Suppressor macrophage treated with lipopolysaccharide for 1 hour (primary cell): ENCODE measurements at places on chromosomes 16 and 17.

GRCh38 chr17:27413315-27413714 is 42.9 kb upstream of the KSR1 start:
- peak; percentile 25 for DNase-seq

DNA sequence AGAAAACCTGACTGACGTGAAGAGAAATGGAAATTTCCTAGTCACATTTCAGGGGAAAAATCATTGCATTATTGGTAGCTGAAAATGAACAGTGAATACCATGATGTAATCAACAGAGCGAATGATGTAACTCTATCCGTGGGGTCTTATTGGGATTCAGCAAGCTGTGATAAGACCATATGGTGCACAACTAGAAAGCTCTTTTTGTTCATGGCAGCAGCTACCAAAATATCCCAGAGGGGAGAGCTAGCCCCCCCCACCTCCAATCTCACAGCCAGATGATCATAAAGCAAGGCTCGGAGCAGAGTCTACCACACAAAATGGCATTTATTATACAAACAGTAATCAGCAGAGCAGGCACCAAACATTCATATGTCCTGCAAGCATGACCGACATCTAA is 22.2 kb upstream of the DNAH17 start:
- DNase-seq, result peak; percentile 23

DNA sequence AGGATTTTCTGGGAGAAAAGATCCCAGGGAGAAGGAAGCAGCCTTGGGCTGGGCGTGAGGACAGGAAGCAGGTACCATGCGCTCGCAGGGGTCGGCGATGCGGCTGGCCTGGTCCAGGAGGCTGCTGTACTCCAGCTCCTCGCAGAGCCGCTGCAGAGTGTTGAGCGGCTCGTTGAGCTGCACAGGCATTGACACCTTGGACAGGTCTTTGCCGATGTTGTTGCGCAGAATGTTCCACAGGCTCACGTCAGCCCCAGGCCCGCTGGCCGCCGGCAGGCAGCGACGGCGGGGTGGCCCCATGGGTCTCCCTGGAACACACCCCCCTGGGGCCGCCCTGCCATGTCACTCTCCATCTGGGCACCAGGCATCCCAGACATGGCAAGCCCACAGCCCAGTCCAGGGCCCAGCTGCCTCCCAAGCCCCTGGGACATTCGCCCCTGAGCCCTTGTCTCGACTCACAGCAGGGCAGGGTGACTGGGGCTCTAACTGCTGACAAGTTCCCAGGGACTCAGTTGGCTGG is 8.0 kb downstream of the OSBPL7 start:
- no peak for DNase-seq

GRCh38 chr17:2780256-2780655 is 16.0 kb upstream of the RAP1GAP2 start:
- DNase-seq, result no peak

- DNase-seq, result no peak
These were observed 3.3 kb downstream of the MEAK7 start for GRCh38 chr16:84501077-84501735.

DNA sequence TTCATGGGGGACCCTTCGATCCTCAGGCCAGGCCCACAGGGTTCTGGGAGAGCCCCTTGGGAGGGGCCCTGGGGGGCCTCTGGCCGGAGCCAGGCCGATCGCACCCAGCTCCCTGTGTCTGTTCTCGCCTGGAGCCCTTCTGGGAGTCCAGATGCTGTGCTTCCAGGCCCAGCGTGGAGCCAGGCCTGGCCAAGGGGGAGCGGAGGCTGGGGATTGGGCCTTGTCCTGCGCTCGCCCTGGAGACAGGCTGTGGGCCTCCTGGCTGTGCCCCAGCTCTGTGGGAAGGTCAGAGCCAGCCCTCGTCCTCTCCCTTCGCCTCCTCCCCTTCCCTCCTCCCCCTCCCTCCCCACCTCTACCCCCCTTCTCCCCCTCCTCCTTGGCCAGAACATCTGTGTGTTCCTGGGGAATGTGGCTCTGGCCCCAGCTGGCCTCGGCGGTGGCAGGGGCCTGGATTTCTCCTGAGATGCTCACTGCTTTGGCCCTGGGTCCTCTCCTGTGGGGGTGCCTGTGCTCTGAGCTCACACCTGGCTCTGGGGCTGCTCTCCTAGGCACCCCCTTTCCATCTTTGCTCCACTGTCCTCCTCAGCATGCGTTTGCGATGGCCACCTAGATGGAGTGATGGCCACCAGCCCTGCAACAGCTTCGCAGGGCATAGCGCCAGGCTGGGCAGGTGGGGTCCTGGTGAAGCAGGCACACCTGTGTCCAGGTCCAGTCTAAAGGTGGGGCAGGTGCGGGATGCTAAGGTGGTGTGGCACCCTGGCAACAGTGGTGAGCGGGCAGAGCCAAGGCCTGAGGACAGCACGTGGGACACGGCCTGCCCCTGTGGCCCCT is 90.6 kb upstream of the CIBAR2 start:
- DNase-seq, result no peak

GRCh38 chr17:50206604-50207293 is 5.3 kb upstream of the COL1A1 start:
- no peak for DNase-seq

DNA sequence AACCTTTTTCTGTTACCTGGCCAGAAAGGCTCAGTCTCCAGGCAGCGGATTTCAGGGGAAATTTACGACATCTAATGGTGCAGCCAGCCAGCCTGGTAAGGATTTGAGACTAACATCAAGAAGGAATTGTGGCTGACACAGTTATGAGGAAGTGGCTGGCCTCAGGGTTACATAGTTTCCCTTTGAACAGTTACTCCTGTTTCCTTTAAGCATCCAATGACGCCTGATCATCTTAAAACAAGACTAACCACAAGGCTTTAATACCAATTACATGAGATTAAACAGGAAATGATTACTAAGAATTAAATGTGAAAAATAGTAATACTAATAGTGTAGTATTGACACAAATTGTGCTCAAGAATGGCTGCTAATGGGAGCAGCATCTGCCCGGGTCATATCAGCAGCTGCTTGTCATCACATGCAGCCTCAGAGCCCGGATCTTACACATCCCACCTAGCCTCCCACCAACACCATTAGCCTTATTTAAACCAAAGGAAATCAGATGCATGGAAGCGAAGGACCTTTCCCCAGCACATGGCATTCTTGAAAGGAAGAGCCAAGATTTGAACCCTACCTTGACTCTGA is 431.8 kb downstream of the PMP22 start:
- DNase-seq, result peak; percentile 21

GRCh38 chr16:65120831-65121721 is 787 bp downstream of the CDH11 start:
- no peak for DNase-seq

GRCh38 chr16:66578651-66579531 is at the start of gene CMTM2:
Gene CMTM2, plus strand, starts transcription at chr16:66579463. Its CDS starts 145 bp downstream, at chr16:66579608.
- no peak for DNase-seq

GRCh38 chr17:75610103-75610984 is 22.7 kb downstream of the MYO15B start:
- no peak for DNase-seq

DNA sequence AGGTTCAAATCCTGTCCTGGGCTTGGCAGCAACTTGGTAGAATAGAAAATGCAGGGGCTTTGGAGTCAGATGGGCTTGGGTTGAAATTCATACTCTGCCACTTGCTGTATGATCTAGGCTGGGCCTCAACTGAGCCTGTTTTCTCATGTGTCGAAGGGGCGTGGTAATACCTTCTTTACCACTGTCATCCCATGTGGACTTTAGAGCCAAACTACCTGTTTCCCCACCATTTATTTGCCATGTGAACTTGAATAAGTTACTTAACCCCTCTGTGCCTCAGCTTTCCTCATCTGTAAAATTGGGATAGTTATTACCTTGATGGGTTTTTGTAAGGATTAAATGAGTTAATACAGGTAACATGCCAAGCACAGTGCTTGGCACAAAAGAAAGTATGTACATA is 106.0 kb downstream of the COPRS start:
- DNase-seq, result no peak

GRCh38 chr17:8159032-8159400 is 3.7 kb downstream of the VAMP2 start:
- DNase-seq, result no peak

DNA sequence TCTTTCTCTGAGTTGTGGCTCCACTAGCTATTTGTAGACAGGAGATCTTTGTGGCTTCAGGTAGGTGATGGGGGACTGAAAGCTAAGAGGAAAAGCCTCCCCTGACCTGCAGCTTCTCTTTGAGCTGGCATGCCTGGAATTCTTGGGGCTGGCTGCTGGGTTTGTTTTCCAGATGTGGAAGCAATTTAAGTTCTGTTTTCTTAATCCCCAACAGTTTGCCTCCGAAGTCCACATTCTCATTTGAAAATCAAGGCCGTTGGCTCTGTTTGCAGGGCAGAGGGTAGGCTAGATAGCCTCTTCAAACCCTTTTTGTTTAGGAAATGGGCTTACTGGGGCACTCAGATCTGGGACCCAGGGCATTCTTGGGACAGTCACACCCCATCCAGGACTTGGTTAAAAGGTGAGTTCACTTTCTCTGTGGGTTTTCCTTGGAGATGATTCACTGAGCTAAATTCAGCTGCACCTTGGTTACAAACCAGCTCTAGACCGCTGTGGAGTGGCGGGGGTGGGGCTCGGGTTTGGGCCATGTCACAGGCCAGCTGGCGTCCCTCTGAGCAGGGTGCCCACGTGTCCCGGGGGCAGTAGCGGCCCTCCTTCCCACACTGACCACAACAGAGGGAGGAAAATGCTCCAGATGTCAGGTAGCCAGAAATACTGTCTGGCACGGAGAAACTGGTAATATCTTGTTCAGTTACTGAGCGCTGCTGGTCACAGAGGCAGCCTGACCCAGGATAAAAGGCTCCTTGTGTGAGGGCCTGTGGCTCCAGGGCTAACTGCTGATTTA is 108.5 kb downstream of the RAB11FIP4 start:
- no peak for DNase-seq

GRCh38 chr16:47705266-47705665 is 244.1 kb downstream of the PHKB start:
- DNase-seq, result no peak

GRCh38 chr17:32871746-32872145 is 5.2 kb downstream of the MYO1D start:
- DNase-seq, result peak; percentile 72

GRCh38 chr16:56950455-56950854 is 11.3 kb upstream of the CETP start:
- no peak for DNase-seq

- peak; percentile 49 for DNase-seq
These were observed 100.1 kb downstream of the RAB11FIP4 start for GRCh38 chr17:31491376-31492131.

GRCh38 chr17:50212121-50212843 is 10.9 kb upstream of the COL1A1 start:
- DNase-seq, result no peak

DNA sequence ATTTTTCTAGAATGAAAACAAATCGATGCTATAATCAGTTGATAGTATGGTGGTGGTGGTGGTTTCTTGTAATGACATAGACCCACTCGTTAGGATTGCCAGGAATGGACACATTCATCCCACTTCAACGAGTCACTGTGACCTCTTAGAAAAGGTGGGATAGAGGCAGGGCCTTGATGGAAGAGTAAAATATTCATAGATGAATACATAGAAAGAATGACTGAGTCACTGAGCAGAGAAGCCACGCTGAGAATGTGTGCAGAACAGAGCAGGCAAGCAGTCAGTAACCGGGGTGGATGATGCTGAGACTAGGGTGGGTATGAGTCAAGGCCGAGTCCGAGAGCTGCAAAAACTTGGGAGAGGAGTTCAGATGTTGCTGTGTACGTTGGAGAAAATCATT is 129.9 kb downstream of the PITPNC1 start:
- DNase-seq, result no peak

DNA sequence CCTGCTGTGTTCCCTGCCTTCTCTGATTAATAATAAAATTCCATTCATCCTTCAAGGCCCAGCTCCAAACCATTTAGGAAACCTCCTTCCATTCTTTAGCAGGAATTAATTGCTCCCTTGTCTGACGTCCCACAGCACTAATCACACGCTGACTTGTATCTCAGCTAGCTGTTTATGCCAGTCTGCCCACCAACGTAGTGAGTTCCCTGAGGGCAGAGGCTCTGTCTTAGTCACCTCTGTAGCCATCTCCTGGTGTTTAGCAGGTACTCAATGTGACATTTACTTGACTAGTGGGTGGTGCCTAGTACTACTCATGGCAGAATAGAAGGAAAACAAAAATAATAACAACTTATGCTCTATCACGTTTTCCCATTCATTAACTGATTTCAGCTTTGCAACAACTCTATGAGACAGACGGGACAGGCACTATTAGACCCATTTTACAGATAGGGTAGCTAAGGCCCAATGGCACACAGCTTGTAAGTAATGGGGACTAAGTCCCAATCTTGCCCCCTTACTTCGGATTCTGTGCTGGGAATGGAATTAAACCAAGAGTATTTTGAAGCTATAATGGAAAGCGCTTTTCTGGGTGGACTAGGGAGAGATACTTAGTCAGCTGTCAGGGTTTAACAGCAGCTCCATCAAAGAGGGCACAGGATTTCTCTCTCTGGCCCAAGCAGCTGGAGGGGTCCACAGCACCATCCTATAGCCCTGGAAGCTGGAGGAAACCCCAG is 931 bp upstream of the WIPF2 start:
- no peak for DNase-seq

DNA sequence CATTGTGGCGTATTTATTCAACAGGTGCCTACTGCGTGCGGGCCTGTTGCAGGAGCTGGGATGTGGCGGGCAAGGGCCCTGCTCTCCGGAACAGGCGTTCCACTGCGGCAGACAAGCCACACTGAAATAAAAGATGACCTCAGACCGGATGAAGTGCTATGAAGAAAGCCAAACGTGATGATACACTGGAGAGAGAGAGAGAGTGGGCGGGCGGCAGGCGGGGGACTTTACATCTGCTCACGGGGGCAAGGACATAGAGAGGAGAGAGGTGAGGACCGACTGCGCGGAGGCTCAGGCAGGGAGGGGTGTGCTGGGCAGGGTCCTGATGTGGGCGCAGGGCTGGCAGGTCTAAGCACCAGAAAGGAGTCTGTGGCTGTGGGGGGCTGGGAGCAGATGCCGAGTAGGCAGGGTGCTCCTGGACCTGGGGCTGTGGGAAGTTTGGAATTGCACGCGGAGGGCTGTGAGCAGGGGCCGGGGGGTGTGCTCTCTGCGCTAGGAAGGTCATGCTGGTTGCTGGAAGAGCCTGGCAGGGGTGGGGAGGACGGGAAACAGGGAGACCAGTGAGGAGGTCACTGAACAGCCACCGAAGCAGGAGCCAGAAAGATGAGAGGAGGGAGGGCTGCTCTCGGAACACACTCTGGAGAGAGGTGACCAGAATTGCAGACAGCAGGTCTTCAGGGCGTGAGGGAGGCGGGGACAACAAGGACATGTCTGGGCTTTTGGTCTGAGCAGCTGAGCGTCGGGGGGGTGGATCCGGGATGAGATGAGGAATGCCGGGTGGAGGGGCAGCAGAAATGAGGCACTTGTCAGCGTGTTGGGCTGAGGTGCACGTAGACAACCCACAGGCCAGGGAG is 9.9 kb downstream of the MXRA7 start:
- no peak for DNase-seq

GRCh38 chr16:426115-426905 is 861 bp downstream of the RAB11FIP3 start:
- DNase-seq, result peak; percentile 6
